ENCODE measurements at places on chromosomes 13 and 19. TPM values are rescaled to one million over a fixed set of nuclear protein-coding genes. Genes with fewer than 3 reads are reported as not detected.
A peak's percentile ranks its signal among the peaks of the same experiment; 100 is the strongest.

The HSPB6 gene
- not detected for total RNA-seq

- H3K36me3 ChIP-seq: peaks cover 58% of the 10 kb centered on the region
- H3K4me3 ChIP-seq: no peak overlapping the region
- peaks cover 10% of the 10 kb centered on the region for H3K4me1 ChIP-seq
- H3K27ac ChIP-seq: no peak overlapping the region
- H3K27me3 ChIP-seq: no peaks in the 10 kb centered on the region
These were observed 5.2 kb downstream of the NDUFB7 start for GRCh38 chr19:14566712-14567077.

The KIR2DL1 gene
- total RNA-seq: not detected

GRCh38 chr19:33524024-33524664, 2.6 kb upstream of the PEPD start:
- DNase-seq: no peak
- H3K36me3 ChIP-seq: peaks cover 5% of the 10 kb centered on the region
- no peaks in the 10 kb centered on the region for H3K27me3 ChIP-seq
- H3K27ac ChIP-seq: no peak overlapping the region
- no peak overlapping the region for H3K4me3 ChIP-seq

DNA sequence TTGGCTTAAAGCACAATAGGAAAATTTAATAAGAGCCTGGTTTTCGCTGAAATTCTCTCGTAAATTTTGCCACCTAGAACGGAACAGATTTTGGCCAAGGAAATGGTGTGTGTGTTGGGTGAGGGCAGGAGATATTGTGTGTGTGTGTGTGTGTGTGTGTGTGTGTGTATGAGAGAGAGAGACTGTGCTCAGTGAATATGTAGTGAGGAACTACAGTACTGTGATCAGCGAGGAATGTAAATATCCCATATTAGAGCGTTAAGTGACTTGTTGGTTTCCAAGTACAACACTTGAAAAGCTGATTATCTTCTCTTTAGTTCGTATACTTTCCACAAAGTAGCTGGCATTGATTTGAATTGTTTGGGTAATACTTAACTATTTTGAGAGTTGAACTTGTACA, 738.9 kb downstream of the PCDH9 start:
- no peak overlapping the region for H3K27ac ChIP-seq
- H3K4me3 ChIP-seq: no peak overlapping the region
- no peaks in the 10 kb centered on the region for H3K27me3 ChIP-seq
- DNase-seq: no peak

- peak overlapping the region; percentile 68 for H3K27ac ChIP-seq
- DNase-seq: no peak
- peaks cover 5% of the 10 kb centered on the region for H3K4me1 ChIP-seq
- no peaks in the 10 kb centered on the region for H3K36me3 ChIP-seq
- H3K27me3 ChIP-seq: no peaks in the 10 kb centered on the region
These were observed 5.3 kb downstream of the SPPL2B start for GRCh38 chr19:2333807-2334211.

GRCh38 chr19:38851622-38852230, 1.9 kb upstream of the HNRNPL start:
- peaks cover 27% of the 10 kb centered on the region for H3K4me1 ChIP-seq
- H3K27ac ChIP-seq: peak overlapping the region; percentile 95
- peaks cover 18% of the 10 kb centered on the region for H3K36me3 ChIP-seq
- H3K4me3 ChIP-seq: peak overlapping the region; percentile 88

DNA sequence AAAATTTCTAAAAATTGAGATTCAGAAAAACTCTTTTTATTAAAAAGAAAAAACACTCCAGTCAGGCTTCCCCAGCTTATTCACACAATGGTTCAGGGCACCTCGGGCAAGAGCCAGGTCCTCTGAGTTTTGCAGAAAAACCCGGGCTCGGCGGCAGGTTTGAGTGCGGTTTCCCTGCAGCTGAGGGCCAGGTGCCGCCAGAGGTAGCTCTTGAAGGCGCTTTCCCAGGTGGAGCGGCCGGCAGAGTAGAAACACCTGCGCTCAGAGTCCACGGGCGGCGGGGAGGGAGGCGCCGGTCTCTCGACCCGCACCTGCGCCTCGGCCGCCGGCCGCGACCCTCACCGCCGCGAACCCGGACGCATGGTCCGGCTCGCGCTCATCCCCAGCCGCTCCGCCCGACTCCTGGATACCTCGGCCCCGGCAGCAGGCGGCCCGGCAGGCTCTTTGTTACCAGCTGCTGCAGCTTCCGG, 444 bp downstream of the PROSER1 start:
- H3K27me3 ChIP-seq: no peaks in the 10 kb centered on the region
- peak overlapping the region; percentile 82 for H3K27ac ChIP-seq
- peak overlapping the region; percentile 95 for H3K4me3 ChIP-seq
- peaks cover 12% of the 10 kb centered on the region for H3K36me3 ChIP-seq
- no peak for DNase-seq

DNA sequence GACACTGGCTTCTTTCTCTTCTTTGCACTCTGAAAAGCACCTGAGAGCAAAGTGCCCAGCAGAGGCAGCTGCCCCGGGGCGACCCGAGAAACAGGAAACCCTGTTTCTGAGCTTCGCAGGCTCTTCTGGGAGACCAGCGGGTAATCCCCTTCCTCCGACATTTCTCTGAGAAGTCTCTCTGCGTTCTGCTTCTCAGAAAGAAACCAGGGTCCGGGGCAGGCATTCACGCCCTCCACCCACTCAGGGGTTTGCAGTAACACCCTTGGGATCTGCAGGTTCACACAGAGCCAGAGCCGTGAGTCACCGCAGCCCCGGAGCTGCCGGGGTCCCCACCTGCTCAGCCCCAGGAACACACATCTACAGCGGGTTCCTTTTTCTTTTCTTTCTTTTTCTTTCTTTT, 86.0 kb downstream of the GADD45B start:
- no peaks in the 10 kb centered on the region for H3K36me3 ChIP-seq
- peak overlapping the region; percentile 70 for H3K4me3 ChIP-seq
- DNase-seq: peak; percentile 72
- peak overlapping the region; percentile 78 for H3K27ac ChIP-seq

DNA sequence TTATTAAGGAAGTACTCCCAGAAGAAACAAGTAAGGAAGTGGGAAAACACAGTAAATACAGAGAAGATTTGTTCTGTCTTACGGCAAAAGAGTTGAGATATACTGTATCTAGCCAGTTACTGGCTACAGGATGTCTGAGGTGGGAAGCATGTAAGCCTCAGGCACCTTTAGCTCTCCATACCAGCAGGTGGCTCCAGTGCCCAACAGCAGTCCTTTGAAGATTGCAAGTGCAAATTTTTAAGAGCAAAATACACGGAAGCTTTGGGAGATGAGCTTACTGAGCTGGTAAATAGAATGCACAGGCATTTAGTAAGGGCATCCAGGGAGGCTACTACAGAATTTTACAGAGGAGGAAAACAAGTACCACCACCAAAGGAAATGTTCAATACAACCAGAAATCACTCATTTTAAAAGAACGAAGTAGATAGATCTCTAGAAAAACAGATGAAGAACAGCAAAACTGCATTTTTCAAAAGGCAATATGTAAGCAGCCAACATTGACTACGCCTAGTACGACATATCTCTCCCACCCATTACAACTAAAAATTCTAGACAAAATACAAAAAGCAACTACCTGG, 57.9 kb upstream of the VSTM2B start:
- DNase-seq: no peak
- no peaks in the 10 kb centered on the region for H3K27me3 ChIP-seq
- H3K4me3 ChIP-seq: no peak overlapping the region
- no peaks in the 10 kb centered on the region for H3K36me3 ChIP-seq
- no peak overlapping the region for H3K27ac ChIP-seq

The CYP4F3 gene
- total RNA-seq: not detected

DNA sequence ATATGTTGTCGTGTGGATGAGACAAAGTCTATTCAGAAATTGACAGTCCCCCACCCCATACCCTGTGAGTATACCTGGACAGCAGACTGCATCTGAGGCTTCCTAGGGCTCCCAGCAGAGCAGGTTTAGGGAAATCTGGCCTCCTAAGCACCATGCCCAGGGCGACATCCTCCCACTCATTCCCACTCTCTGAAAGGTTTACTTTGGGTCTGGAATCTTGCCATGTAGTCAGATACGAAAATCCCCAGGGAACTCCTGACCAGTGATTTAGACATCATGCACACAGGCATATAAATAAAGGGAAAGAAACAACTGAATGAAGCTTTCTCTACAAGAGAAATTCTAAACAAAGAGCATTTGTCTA, 717 bp upstream of the NALCN start:
- peaks cover 7% of the 10 kb centered on the region for H3K27me3 ChIP-seq
- H3K36me3 ChIP-seq: no peaks in the 10 kb centered on the region
- H3K4me1 ChIP-seq: no peaks in the 10 kb centered on the region
- no peak overlapping the region for H3K27ac ChIP-seq
- no peak overlapping the region for H3K4me3 ChIP-seq

The PVR gene
- 4.0 TPM for total RNA-seq

GRCh38 chr19:51607920-51608562, 22.2 kb downstream of the SIGLEC5 start:
- no peak overlapping the region for H3K27ac ChIP-seq
- H3K4me3 ChIP-seq: no peak overlapping the region
- H3K27me3 ChIP-seq: no peaks in the 10 kb centered on the region
- no peaks in the 10 kb centered on the region for H3K4me1 ChIP-seq
- DNase-seq: peak; percentile 19

The ADAMTSL5 gene
- total RNA-seq: 3.6 TPM

The ACP7 gene
- not detected for total RNA-seq

The C19orf73 gene
- total RNA-seq: 2.3 TPM

- H3K36me3 ChIP-seq: no peaks in the 10 kb centered on the region
- H3K4me1 ChIP-seq: no peaks in the 10 kb centered on the region
- H3K27me3 ChIP-seq: no peaks in the 10 kb centered on the region
These were observed 32.2 kb upstream of the RANBP3 start for GRCh38 chr19:6010107-6010506.

GRCh38 chr19:16124953-16125352, 13.3 kb downstream of the RAB8A start:
- no peak for DNase-seq
- H3K27me3 ChIP-seq: no peaks in the 10 kb centered on the region
- H3K36me3 ChIP-seq: peaks cover 99% of the 10 kb centered on the region
- H3K4me1 ChIP-seq: no peaks in the 10 kb centered on the region

The ZNF225 gene
- total RNA-seq: 6.0 TPM

DNA sequence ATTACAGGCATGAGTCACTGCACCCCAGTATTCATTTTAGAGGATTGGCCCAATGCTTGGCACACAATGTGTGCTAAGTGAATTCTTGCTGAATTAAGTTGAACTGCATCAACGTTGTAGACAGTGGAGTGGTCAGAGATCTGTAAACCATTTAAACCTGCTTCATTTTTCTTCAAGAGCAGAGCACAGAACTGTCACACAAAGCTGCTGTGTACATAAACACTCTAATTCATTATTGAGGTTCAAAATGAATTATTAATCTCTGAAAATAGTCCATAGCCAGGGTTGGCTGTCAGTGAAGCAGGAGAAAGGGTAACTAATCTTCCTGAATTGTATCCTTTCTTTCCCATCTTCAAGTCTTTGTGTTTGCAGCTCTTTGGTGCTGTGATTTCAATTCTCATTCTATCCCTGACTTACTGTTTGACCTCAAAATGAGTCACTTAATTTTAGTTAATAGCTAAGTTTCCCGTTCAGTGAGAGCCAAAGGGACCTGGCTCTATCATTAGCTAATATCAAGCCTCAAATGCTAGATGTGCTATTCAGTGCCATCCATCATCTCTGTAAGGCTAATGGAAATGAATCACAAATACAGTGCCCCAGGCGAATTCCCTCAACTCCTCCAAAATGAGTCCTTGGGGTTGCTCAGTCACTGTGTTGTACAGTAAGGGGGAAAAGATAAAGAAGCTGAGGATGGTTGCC, 77.0 kb upstream of the TSC22D1 start:
- DNase-seq: no peak
- H3K36me3 ChIP-seq: no peaks in the 10 kb centered on the region
- H3K4me1 ChIP-seq: no peaks in the 10 kb centered on the region
- no peak overlapping the region for H3K27ac ChIP-seq
- H3K27me3 ChIP-seq: no peaks in the 10 kb centered on the region

The JSRP1 gene
- total RNA-seq: not detected

The PGLYRP2 gene
- total RNA-seq: not detected

The KLHL1 gene
- total RNA-seq: not detected

The CGB1 gene
- not detected for total RNA-seq

DNA sequence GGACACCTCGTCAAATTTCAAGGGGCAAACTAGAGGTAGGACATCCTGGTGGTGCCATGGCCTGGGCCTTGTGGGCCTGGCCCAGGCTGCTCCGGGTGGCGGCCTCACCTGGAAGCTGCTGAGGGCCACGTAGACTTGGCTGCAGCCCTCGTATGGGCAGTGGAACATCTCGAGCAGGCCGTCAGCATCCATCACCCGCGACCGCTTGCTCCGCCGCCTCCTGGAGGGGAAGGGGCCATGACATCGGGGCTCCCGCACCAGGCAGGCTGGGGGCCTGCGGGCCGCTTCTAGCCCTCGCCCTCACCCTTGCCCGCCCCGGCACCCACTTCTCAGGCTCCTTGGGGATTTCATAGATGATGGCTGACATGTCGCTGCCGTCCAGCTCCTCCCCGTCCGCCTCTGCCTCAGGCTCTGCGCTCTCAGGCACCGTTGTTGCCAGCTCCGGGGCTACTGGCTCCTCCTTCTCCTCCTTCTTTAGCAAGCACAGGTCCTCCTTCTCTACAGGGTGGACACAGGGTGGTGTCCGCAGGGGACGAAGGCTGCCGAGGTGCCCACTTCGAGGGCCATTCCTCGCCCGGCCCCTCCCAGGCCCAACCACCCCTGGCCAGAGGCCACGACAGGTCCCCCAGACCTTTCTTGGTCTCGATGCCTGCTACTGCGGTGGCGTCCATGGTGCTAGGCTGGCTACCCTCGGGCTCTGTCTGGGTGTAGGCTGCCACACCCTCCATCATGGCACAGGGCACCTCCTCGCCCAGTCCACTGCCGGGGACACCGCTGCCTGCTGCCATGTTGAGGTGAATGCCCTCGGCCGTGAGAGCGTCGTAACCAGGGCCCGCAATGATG, 6.0 kb upstream of the ELAVL3 start:
- no peak overlapping the region for H3K27ac ChIP-seq
- H3K36me3 ChIP-seq: peaks cover 27% of the 10 kb centered on the region
- H3K27me3 ChIP-seq: peaks cover 5% of the 10 kb centered on the region
- no peak overlapping the region for H3K4me3 ChIP-seq
- peaks cover 13% of the 10 kb centered on the region for H3K4me1 ChIP-seq
- no peak for DNase-seq

DNA sequence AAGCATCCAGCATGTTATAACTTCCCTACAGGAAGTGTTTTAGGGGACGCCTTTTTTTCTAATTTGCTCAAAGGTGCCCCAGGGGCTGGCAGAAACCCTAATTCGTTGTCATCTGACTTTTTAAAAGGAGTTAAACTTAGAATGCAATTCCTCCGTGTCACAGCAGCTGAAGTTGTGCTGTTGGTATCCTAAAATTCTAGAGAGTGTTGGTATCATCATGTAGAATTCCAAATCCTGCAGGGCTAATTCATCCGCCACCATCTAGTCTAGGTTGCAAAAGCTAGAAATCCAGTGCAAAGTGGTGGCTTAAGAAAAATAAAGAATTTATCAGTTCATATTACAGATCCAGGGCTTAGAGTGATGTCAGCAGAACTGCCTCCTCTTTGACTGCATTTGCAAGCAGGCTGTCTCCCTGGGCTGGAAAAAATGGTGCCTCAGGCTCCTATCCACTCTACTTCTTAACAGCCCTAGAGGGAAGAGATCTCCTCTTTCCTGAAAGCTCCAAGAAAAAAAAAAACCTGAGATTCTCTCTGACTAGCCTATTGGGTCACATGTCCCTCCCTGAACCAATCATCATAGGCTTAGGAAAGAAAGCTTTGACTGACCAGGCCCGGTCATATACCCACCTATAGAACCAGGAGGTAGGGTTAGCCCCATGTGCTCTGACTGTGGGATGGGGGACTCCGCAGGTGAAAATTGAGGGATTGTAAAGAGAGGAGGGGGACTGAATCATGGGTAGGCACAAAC, 73.0 kb downstream of the MAP4K1 start:
- H3K27ac ChIP-seq: no peak overlapping the region
- peak; percentile 61 for DNase-seq
- no peaks in the 10 kb centered on the region for H3K36me3 ChIP-seq
- H3K4me3 ChIP-seq: no peak overlapping the region
